ENCODE measurements at places on chromosomes 6 and 20.

GRCh38 chr6:64266351-64266821 lies 630.8 kb downstream of the PHF3 start:
- DNase-seq: no peak

GRCh38 chr6:159084493-159085091 lies 39.8 kb upstream of the TAGAP start:
- DNase-seq: no peak

GRCh38 chr20:22579711-22580697 lies 4.4 kb downstream of the FOXA2 start:
- DNase-seq: no peak

DNA sequence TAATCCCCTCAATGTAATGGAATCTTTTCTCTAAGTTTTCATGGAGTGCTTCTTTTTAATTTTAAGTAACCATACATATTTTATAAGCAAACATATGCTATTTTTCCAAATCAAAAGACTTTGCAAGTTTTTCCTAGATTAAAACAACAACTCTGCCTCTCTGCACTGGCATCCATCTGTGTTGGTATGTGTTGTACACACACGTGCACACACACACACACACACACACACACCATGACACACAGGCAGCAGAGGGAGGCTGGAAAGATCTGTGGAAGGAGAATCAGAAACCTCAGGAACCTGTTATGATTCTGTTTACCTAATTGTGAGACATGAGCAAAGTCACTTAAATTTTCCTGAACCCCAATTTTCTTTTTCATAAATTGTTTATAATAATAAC lies 295.0 kb upstream of the PRDM1 start:
- DNase-seq: no peak

DNA sequence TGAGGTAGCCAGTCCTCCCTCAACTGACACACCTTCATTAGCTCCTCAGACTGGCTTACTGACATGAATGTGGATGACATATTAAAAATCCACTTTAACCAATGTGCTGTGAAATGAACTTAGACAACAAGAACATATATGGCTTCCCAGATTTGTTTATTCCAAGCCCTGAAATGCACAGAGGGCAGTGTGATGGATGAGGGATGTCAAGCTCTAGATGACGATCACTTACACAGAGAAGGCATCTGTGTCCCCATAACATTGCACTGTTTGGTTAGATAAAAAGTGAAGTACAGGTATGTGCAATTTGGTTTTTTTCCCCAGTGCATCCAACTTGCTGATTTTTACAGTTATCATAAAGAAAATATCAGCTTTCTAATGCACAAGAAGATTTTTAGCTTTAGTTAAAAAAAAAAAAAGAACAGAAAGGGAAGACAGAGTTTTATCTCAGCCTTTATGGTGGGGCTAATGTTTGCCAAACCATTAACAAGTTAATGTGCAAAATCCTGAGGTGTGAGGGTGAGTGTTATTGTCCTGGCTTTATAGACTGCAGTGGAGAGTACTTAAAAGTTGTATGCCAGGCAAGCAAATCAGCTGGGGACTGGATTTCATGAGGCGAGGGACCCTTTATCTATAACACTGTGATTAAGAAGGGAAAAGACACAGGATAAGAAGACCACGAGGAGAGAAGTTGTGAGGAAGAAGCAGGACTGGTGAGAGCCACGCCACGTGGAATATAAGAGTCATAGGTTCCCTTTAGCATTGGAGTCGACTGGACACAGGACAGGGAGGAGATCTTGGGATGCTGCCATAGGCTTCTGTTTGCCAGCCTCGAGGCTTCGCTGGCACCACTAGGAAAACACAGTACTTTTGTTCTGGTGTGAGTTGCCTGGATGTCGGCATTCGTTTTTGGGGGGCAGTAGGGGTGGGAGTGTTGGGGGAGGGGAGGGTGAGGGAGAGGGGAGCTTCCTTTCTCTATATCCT lies 90.0 kb upstream of the BACH2 start:
- no peak for DNase-seq

- DNase-seq: no peak
Observed at GRCh38 chr20:58837717-58838116, 13.0 kb downstream of the GNAS-AS1 start.

All from cortex of kidney (tissue), 1 donor.